Tracheal epithelial cell (primary cell): ENCODE measurements at places on chromosomes 1 and 21. TPM values are rescaled to one million over a fixed set of nuclear protein-coding genes. Genes with fewer than 3 reads are reported as not detected.

Gene MATN1
- total RNA-seq = not detected in 2 replicates

Gene TBX15
- under 0.01 TPM in 1 of 2 replicates, not detected in the other for total RNA-seq

Gene LAMC2
- 656 and 1,907 TPM in 2 replicates for total RNA-seq

Gene HTR6
- total RNA-seq = not detected in 2 replicates

Gene MAP3K21
- total RNA-seq = 10.1 and 12.4 TPM in 2 replicates

Gene RAB7B
- total RNA-seq = 4.6 and 7.2 TPM in 2 replicates

Gene GPR37L1
- under 0.01 TPM in 1 of 2 replicates, not detected in the other for total RNA-seq

Gene SH2D2A
- 1.5 and 3.6 TPM in 2 replicates for total RNA-seq

Gene FBLIM1
- total RNA-seq = 74.6 and 288 TPM in 2 replicates

Gene TRABD2B
- total RNA-seq = 0.72 TPM in 1 of 2 replicates, not detected in the other

Gene OR2W3
- not detected in 2 replicates for total RNA-seq

Gene HAPLN2
- total RNA-seq = not detected in 2 replicates

Gene MAP7D1
- 68.6 and 152 TPM in 2 replicates for total RNA-seq

Gene WLS
- 24.1 and 38.8 TPM in 2 replicates for total RNA-seq

Gene TCHH
- total RNA-seq = under 0.01 TPM in 2 replicates

Gene ALX3
- total RNA-seq = not detected in 2 replicates

Gene CFAP298
- total RNA-seq = 38.6 and 48.0 TPM in 2 replicates

Gene PEAR1
- 1.4 and 1.5 TPM in 2 replicates for total RNA-seq

Gene NBPF20
- 1.2 and 2.3 TPM in 2 replicates for total RNA-seq

Gene RYR2
- not detected in 2 replicates for total RNA-seq

Gene HSPA6
- total RNA-seq = 0.85 and 24.3 TPM in 2 replicates

Gene SLX9
- 34.5 and 35.4 TPM in 2 replicates for total RNA-seq

Gene GFI1
- total RNA-seq = 0.24 TPM in 1 of 2 replicates, not detected in the other

Gene PLA2G2F
- total RNA-seq = 0.24 TPM in 1 of 2 replicates, not detected in the other

Gene ICOSLG
- total RNA-seq = 0.85 and 1.2 TPM in 2 replicates

Gene TMEM53
- total RNA-seq = 3.1 and 5.5 TPM in 2 replicates

Gene ARHGEF16
- 21.0 and 34.1 TPM in 2 replicates for total RNA-seq

Gene OPRD1
- under 0.01 TPM in 1 of 2 replicates, not detected in the other for total RNA-seq

Gene IL6R
- total RNA-seq = 16.0 and 49.4 TPM in 2 replicates

Gene ST6GALNAC3
- 0.64 and 0.72 TPM in 2 replicates for total RNA-seq

Gene HJV
- total RNA-seq = not detected in 2 replicates

Gene WNT2B
- 0.43 and 1.7 TPM in 2 replicates for total RNA-seq

Gene MEX3A
- 1.9 and 6.5 TPM in 2 replicates for total RNA-seq
